ENCODE measurements at places on chromosomes 2 and 18.

DNA sequence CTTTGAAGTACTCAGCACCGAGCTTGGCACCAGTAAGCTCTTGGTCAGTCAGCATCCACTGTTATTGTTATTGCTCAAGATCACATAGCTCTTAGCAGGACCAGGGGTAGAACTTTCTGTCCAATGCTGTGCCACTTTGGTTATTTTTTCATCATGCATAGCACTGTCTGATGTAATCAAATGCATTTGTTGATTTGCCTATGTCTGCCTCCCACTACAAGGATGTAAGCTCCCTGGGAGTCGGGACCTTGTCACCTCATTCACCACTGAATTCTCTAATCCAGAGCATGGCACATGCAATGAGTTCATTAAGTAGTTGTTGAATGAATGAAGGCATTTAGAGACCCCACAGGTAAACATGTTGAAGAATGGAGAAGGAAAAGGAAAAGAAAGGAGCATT, 29.0 kb upstream of the DLX1 start:
- DNase-seq: no peak

GRCh38 chr2:102772659-102773058, 10.8 kb downstream of the TMEM182 start:
- no peak for DNase-seq

GRCh38 chr18:64966667-64967066, 784.1 kb upstream of the CDH7 start:
- no peak for DNase-seq

DNA sequence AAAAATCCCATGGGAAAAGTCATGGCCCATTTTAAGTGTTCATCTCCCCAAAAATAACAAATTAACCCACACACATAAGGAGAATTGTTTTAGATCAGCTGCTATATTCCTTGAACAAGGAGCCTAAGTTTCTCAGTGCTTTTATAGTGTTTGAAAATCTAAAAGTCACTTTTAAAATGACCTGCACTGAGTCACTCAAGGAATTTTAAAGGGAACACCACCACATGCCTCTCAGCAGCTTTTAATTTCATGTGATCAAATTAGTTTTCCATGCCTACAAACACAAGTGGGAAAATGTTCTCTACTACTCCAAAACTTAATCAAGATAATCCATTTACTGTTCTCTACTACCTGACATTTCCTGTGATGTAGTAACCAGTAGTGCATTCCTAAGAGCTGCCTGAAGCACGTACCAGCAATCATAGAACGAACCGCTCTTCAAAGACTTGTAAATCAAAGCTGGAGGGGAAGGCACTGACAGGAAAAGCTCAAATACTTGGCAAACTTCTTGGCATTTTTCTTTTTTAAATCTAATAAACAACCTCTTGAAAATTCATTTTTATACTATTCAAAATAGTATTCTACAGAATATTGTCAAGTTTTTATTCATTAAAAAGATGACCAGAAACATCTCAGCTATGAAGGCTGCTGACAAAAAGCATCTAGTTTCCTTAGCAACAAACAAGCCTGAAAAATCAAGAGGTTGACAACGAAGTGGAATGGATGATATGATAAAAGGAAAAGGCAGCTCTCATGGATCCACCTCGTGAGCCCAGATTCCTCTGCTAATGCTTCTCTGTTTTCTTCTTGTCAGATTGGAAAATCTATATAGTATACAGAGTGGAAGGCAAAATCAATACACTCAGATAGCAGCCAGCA, 37.2 kb downstream of the LRPPRC start:
- DNase-seq: no peak

DNA sequence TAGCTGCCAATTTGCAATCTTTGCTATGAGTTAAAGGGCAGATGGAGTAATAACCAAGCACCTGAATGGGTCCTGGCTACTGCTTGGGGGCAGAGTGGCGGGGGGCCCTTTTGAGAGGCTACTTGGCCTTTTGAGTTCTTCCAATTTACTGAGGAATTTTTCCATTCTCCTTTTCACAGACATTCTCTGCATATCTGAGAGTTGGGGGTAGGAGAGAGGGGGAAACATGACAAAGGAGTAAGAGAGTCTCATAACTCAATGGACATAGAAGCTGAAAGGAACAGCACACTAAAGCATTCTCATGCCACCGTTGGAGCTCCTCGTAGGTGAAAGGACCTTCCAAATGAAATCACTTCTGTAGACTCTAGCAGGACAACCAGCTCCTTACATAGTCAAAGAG, 16.1 kb downstream of the LGALSL start:
- DNase-seq: no peak
